ENCODE measurements at places on chromosomes 5 and 9.

- DNase-seq = no peak
Observed at GRCh38 chr5:68087866-68088265, 127.7 kb upstream of the PIK3R1 start.

DNA sequence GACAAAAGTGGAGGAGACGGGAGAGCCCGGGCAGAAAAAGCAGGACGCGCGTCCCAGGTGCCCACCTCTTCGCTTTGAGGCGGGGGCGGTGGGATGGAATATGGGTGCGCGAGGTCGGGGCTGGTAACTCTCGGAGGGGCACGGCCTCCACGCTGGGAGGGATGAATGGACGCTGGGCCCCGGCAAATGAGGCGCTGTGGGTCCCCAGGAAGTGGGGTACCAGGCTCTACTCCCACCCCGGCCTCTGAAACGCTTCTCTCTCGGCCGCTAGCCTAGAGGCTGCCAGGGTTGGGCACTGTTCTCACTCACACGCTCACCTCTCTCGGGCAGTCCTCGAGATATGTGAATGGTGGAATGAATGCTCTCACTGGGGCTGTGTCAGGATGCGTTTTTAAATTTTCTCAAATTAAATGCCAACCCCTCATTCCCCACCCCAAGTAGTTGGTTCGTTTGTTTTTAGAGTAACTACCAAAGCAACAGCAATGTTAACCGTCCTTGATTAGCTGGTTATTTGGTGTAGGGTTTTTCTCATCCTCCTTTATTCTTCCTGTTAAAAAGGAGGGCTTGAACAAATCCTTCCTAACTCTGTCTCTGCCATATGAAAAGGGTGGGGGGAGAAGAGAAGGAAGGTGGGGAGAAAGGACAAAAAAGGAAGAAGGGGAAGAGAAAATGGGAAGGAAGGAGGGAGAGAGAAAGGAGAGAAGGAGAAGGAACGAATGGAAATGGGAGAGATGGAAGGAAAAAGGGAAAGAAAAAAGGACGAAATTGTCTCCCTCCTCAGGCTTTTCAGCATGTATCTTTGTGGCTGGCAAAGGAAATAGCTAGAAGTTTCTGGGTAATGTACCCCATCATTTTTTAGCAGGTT lies 1.3 kb upstream of the EBF1 start:
- no peak for DNase-seq

- no peak for DNase-seq
Observed at GRCh38 chr5:10511741-10512640, 51.9 kb upstream of the ANKRD33B start.

DNA sequence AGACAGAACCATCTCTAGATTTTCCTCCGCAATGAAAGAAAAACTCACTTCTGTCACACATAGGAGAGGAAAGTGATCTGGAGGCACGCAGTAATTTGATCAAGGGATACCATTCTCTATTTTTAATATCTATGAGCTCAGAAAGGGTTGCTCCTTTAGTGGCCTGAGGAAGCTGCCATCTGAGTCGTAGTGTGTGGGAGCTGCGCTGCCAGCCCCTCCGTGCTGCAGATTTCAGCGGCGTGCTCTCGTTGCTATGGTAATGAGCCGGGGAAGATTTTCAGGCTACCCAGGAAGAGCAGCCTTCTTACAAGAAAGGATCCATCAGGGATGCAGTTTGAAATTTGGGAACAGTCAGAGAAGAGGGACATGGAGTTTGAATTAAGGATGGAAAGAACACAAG lies 17.1 kb upstream of the GOLM1 start:
- no peak for DNase-seq

DNA sequence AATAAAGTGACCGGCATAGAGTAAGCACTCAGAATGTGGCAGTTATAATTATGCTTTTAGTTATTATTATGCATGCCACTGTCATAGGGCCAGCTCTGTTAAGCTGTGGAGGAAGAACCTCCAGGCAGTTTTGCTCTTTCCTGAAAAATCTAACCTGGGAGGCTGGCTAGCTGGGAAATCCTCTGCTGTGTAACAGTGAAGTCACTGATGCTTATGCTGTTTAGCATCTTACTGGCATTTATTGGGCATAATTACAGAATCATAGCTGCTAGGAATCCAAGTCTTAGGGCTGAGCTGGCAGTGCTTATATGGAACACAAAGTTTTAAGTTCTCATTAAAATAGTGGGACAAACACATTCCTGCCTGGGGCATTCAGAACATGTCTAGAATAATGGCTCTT lies 5.5 kb upstream of the GSN start:
- no peak for DNase-seq

All from suppressor macrophage (primary cell).